ENCODE measurements at places on chromosomes 5 and 9. TPM values are rescaled to one million over a fixed set of nuclear protein-coding genes. Genes with fewer than 3 reads are reported as not detected.

Gene EMB
- 15.0 TPM for total RNA-seq

Gene SPATA6L
- 0.34 TPM for total RNA-seq

Gene CCL28
- total RNA-seq: 29.5 TPM

Gene MEIKIN
- total RNA-seq: not detected

Gene ECSCR
- not detected for total RNA-seq

Gene C1QTNF2
- total RNA-seq: 0.34 TPM

Measured in melanocyte of skin (primary cell).